ENCODE measurements at places on chromosomes 3 and 15. TPM values are rescaled to one million over a fixed set of nuclear protein-coding genes. Genes with fewer than 3 reads are reported as not detected.

P2RY1 gene
- total RNA-seq, result 0.05 TPM

PEX5L gene
- total RNA-seq, result not detected

EPHB3 gene
- total RNA-seq, result 0.17 TPM

TMEM40 gene
- total RNA-seq, result not detected

OXTR gene
- total RNA-seq, result 0.46 TPM
